Stimulated activated CD4-positive, alpha-beta T cell treated with anti-CD3 and anti-CD28 coated beads, Interleukin-1b, Interleukin-23, amount 100 ng/mL, for 24 hours (primary cell): ENCODE measurements at places on chromosomes 2 and 18.
A peak's percentile ranks its signal among the peaks of the same experiment; 100 is the strongest.

DNA sequence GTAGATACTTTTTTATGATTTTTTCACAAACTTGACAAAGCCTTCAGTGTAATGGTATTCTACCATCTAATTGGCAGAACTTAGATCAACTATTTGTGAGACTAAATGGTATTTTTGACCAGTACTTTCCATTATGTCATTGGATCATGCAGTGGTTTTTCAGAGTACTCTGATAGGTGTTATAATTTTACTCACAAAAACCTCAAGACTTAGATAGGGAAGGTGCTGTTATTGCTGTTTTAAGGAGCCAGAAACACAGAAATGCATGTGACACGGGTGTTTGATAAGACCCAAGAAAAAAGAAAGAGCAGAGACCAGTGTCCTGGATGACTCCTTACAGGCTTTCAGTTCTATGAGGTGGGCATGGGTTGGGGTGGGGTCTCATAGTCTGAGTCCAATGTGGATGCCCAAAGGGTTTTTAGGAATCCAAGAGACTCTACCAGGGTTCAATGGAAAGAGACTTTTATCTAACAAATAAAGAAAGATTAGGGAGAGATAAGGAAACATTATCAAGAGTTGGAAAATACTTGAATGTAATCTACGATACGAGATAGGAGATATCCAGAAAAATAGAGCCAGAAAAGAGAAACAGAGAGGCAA lies 31.3 kb downstream of the SP140 start:
- no peak for DNase-seq

DNA sequence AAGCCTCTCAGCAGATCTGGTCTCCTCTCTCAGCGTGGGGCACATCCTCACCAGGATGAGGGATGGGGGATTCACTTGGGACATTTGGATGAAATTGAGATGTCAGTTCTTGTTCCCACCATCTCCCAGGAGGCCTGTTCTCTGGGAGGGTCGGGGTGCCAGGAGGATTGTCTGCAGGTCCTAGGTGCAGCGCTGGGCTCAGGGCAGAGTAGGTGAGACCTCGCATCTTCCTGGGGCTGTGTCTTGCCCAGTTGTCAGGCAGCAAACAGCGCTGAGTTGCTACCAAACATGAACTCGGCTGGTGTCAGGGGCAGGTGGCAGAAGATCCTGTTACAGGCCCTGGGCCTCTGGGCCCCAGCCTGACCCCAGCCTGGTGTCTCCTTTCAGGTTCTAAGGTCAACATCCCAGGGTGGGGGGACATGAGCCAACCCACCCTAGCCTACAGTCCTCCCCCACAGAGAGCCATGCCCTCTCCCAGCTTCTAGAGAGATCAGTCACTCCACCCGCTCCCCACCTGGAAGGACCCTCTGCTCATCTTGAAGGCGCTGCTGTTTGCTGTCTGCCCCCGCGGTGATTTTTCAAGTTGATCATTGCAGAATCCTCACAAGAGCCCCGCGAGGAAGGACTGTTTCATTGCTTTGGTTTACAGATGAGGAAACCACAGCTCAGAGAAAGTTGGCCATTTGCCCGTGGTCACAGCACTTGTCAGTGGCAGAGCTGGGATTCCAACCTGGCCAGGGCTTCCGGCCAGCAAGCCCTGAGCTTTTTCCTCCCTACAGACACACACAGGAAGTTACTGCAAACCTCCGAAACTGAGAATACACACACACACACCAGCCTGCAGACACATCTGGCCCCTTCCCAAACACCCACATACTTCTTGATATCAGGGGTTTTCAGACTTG lies 83.9 kb downstream of the STPG4 start:
- no peak for DNase-seq

GRCh38 chr2:25221579-25221978 lies 53.2 kb upstream of the POMC start:
- DNase-seq = no peak

DNA sequence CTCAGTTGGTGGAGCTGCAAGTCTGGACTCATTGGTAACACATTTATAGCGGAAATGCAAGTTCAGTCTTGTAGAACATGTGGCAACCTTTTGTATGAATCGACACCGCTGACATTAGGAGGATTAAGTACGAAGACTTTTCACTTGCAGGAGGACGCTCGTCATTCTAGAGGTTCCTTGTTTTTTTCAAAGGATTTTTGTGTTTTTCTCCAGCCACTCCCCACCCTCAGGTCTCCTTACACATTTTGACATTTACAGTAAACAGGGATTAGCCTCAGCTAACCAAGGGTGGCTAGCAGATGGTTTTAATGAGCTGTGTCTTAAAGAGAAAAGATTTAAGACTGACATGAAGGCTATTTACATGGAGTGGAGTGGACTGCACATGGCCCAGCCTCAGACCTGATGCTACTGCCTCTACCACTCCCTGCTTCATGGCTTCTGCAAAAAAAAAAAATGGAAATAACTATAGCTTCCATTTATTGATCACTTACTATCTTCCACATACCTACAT lies 173.8 kb downstream of the TRIB2 start:
- no peak for DNase-seq

DNA sequence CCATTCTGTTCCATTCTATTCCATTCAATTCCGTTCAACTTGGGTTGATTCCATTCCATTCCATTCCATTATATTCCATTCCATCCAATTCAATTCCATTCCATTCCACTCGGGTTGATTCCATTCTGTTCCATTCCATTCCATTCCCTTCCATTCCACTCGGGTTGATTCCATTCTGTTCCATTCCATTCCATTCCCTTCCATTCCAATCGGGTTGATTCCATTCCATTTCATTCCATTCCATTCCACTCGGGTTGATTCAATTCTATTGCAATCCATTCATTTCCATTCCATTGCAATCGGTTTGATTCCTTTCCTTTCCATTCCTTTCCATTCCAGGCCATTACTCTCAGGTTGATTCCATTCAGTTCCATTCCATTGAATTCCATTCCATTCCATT lies 1138.4 kb downstream of the RPIA start:
- no peak for DNase-seq

DNA sequence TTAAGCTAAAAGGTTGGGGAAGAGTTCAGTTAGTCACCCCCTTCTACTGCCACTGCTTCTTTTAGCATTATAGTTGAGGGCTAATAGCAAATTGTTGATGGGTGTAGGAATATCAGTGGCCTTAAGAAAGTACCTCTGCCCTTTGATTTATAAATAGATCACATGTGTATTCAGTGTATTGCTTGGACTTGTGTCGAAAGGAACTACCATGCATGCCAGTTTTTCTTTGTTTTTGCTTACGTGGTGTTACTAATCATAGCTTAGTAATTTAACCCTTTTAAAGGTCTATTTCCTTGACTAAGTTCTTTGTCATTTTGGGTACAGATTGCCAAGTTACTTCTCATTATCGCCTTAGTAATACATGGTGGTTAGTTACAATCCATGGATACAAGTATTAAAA lies 85.6 kb downstream of the MIB1 start:
- no peak for DNase-seq

GRCh38 chr2:231930593-231931281 lies 4.5 kb upstream of the NPPC start:
- DNase-seq = no peak

GRCh38 chr2:150781142-150781541 lies 293.7 kb upstream of the RND3 start:
- DNase-seq = no peak

- DNase-seq = no peak
These were observed 86.5 kb upstream of the UGP2 start for GRCh38 chr2:63755216-63755615.

GRCh38 chr2:237039301-237040031 lies 46.2 kb upstream of the COPS8 start:
- no peak for DNase-seq

GRCh38 chr2:17788773-17789172 lies 27.5 kb upstream of the MSGN1 start:
- no peak for DNase-seq

- no peak for DNase-seq
These were observed 33.9 kb upstream of the SEMA4C start for GRCh38 chr2:96903815-96904214.

- DNase-seq = peak; percentile 7
These were observed 923 bp downstream of the AMER3 start for GRCh38 chr2:130756053-130756873.

DNA sequence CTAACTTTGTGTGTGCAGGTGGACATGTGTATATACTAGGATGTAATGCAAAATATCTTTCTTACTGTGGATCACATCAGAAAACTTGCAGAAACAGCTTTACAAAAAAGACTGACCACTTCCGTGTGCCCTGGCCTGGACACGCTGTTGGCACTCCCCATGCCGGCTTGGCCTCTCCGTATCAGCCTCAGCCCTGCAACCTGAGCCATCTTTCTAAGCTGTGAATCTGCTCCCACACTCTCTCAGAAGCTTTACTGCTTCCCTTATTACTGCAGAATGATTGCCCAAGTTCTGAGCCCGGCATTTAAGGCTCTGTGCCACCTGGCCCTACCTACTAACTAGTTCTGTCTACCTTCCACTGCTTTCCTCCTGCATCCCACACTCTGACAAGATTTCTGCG lies 37.8 kb downstream of the MYO7B start:
- no peak for DNase-seq

DNA sequence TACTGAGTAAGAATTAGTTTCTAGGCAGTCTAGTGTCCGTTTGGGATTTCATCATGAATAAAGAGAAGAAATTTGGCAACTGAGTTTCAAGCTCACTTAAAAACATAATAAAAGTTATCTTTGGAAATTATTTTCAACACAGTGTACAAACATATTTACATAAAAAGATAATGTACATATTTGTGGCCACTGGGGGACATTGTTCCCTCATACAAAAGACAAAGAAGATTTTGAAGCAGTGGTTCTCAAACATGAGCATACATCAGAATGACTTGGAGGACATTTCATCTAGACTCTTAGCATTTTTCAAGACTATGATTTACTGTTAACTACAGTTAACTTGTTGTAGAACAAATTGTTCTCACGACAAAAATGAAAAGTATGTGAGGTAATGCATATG lies 15.7 kb upstream of the TTC21B start:
- no peak for DNase-seq

GRCh38 chr2:12070581-12070980 lies 324.1 kb downstream of the LPIN1 start:
- no peak for DNase-seq

- no peak for DNase-seq
These were observed 36.9 kb upstream of the KLF7 start for GRCh38 chr2:207202645-207203044.
